ENCODE measurements at places on chromosomes 1 and 21.
A peak's percentile ranks its signal among the peaks of the same experiment; 100 is the strongest.

- no peak for ATAC-seq
- peaks cover 27% of the 10 kb centered on the region for H3K36me3 ChIP-seq
- no peaks in the 10 kb centered on the region for H3K4me1 ChIP-seq
- H3K4me3 ChIP-seq, result peak overlapping the region; percentile 78
These were observed 2.2 kb downstream of the SLC19A1 start for GRCh38 chr21:45539796-45540600.

GRCh38 chr1:98706173-98706843 lies 44.8 kb downstream of the SNX7 start:
- H3K36me3 ChIP-seq, result no peaks in the 10 kb centered on the region
- ATAC-seq, result no peak
- no peak overlapping the region for H3K4me3 ChIP-seq
- no peak overlapping the region for H3K27ac ChIP-seq

DNA sequence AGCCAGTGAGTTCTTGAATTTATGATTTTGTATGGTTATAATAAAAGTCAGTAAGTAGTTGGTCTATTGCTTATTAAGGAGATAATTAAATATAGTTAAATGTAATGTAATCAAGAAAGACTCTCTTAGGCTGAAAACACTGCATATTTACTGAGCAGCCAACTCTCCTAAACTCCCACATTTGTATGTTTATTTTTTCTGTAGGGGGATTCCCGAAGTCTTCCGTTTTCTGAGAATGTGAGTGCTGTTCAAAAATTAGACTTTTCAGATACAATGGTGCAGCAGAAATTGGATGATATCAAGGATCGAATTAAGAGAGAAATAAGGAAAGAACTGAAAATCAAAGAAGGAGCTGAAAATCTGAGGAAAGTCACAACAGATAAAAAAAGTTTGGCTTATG lies 56.7 kb downstream of the PKN2 start:
- ATAC-seq, result no peak
- peaks cover 41% of the 10 kb centered on the region for H3K36me3 ChIP-seq
- no peaks in the 10 kb centered on the region for H3K27me3 ChIP-seq
- H3K4me1 ChIP-seq, result peaks cover 6% of the 10 kb centered on the region
- no peak overlapping the region for H3K4me3 ChIP-seq

- H3K36me3 ChIP-seq, result no peaks in the 10 kb centered on the region
- peaks cover 27% of the 10 kb centered on the region for H3K4me1 ChIP-seq
- ATAC-seq, result no peak
These were observed 89.0 kb downstream of the GALNT2 start for GRCh38 chr1:230156068-230156467.

- H3K36me3 ChIP-seq, result no peaks in the 10 kb centered on the region
- H3K4me1 ChIP-seq, result no peaks in the 10 kb centered on the region
- H3K4me3 ChIP-seq, result no peak overlapping the region
- no peak for ATAC-seq
- H3K27me3 ChIP-seq, result no peaks in the 10 kb centered on the region
These were observed 26.2 kb downstream of the RGS7 start for GRCh38 chr1:241330619-241331327.

DNA sequence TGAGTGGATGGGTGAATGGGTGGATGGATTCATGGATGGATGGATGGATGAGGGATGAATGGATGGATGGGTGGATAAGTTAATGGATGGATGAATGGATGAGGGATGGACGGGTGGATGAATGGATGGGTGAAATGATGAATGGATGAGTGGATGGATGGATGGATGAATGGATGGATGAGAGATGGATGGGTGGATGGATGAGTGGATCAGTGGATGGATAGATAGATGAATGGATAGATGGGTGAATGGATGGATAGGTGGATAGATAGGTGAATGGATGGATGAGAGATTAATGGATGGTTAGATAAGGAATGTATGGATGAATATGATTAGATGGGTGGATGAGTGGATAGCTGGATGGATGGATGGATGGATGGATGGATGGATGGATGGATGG lies 313.5 kb downstream of the NPHP4 start:
- no peaks in the 10 kb centered on the region for H3K36me3 ChIP-seq
- no peak overlapping the region for H3K27ac ChIP-seq
- no peaks in the 10 kb centered on the region for H3K4me1 ChIP-seq
- H3K27me3 ChIP-seq, result peaks cover 9% of the 10 kb centered on the region
